RPMI8226 (cell line): ENCODE measurements at places on chromosomes 5 and 9.

GRCh38 chr5:134371834-134372340 is 518 bp downstream of the UBE2B start:
- peak; percentile 63 for DNase-seq

DNA sequence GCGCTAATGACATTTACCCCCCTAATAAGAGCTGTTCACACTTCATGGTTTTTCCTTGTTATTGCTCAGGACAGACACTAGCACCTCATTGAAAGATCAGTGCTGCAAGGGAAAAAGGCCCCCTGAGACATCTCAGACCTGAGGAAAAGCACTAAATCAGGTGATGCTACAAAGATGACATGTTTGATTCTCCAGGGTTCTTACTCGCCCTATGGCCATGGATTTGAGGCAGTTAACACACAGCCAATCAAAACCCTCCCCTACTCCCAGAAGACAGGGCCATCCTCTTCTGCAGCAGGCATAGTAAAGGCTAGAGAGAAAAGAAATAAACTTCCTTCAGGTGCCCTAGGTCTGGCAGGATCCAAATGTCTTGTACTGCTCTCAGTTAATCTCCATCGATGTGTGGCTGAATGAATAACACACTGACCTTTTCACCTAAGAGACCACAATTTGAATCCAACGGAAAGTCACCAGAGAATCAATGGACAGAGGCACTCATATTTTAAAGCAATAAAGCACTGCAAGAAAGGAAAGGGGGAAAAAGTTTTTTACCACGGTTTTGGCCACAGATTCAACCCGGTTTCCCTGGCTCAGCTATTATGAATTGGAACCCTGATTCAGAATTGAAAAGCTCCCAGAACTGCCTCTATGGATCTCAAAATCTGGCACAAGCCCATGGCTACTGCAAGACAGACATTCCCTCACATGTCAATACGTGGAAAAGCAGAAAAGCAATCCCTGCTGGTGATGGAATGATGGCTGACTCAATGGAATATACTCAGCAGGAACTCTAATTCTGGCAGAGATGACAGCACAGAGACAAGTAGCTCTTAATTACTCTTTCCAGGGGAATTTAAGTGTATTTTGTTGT is 329.5 kb downstream of the BNC2 start:
- DNase-seq = no peak

DNA sequence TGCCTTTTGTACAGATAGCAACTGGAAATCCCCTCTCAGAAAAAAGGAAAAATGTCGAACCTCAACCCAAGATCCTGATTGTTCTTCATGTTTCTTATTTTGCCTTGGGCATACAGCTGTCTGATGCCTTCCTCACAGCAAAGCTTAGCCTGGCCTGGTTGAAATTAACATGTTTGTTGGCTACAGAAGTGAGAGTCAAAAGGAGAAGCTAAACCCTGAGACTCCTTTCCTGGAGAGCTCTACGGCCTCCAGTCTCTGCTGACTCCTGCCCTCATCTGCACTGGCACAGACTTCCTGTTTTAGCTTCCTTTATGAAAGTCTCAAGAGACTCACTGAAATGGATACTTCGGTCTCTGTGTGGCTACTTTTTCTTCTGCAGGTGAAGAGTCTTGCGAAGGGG is 186.7 kb downstream of the PARP8 start:
- DNase-seq = peak; percentile 84

GRCh38 chr5:82336226-82336958 is 58.2 kb upstream of the RPS23 start:
- DNase-seq = no peak

- DNase-seq = no peak
Measured at GRCh38 chr5:76187386-76187785, 104.2 kb downstream of the SV2C start.

DNA sequence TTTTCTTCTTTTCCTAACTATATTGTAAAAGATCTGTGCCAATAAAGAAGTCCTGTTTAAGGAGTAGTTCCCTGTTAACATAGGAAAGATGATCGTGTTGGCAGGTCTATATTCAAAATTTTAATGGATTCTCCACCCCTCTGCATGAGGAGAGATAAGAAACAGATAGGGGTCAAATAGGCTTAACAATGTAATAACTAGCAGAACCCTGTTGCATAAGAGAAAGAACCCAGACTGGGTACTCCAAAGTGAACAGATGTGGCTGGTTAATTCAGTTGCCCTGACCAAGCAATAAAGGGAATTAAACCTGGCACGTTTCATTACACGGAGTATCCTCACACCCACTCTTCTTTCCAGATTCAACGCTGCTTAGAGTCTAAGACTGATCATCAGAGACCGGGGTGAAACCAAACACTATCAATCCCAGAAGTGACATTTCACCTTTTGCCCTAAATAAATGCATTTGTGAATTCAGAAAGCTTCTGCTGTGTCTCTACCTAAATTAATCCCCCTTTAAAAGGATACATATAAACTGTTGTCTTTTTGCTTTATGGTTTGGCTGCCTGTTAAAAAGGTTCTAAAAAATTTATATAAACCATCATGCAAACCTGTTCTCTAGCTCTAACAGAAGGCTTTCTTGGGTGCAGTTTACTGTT is 1276.9 kb upstream of the WWC1 start:
- no peak for DNase-seq

- no peak for DNase-seq
Measured at GRCh38 chr9:123073991-123074422, 40.5 kb downstream of the GPR21 start.

DNA sequence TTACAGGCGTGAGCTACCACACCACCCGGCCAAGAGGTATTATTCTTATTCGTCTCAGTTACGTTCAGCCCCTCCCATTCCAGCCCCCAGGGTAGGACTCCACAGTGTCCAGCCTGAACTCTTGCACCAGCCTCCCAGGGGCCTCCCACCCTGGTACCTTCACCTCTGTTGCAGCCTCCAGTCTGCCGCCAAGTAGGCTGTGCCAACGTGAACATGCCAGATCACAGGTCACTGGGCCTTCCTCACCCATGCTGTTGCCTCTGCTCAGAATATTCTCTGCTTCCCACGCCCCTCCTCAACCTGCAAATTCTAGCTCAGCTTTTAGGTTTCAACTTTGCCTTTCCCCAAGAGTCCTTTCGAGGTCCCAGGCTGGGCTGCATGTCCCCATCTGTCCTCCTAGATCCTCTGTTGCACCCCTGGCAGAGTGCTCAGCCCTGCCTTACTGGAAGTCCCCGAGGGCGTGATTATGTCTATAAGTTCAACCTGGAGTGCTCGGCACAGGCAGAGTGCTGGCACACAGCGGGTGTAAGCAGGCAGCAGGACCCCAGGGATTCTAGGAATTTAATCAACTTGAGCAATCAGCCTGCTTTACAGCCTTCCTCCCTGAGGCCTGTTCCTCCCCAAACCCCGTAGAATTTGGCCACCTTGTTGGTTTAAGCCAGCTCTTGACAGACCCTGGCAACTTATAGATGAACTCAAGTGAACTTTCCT is 13.1 kb upstream of the STXBP1 start:
- DNase-seq = no peak

- no peak for DNase-seq
Measured at GRCh38 chr5:109030360-109031143, 282.9 kb downstream of the FER start.

DNA sequence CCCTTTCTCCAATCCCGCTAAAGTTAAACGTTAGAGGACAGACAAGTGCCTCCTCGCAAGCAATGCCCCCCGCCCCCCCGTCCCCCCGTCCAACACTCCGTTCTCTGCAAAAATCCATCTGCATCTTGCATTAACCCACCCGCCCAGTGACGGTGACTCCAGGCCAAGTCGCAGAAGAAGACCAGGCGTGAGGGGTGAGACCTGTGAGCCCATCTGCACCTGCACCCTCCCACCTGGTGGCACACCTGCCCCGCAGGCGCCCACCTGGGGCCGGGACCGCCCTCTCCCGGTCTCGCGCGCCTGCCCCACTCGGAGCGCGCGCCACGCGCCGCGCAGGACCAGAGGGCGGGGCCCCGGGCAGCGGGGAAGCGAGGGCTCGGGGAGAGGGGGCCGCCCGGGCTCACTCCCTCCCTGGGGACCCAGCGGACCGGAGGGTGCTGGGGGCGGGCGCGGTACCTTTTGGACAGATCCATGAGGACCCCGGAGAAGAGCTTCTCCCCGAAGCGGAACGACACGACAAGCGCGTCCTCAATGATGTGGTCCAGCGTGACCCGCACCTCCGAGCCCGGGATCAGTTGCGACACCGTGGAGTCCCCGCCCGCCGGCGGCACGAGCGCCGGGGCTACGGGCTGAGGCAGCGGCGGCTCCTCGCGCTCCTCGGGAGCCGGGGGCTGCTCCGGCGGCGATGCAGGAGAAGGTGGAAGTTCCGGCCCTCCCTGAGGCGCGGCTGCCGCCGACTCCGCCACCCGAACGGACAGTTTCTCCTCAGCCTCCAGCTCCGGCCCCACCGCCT is 705 bp downstream of the PWWP2A start:
- peak; percentile 61 for DNase-seq

DNA sequence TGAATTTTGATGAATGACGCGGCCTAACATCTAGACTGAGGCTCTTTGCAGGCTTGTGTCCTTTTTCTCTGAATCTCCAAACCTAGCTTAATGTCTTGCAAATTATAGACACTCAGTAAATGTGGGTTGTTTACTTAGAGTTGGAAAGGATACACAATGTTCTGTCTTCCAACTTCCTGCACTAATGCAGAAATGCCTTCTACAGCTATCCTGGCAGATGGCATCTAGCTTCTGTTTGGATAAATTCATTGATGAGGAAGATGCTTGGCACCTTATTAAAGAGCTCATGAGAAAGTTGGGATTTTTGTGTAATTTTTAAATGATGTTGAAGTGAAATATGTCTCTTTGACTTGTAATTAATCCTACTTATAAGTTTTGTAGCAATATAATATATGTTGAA is 1822.2 kb downstream of the MAT2B start:
- no peak for DNase-seq

GRCh38 chr5:1443171-1443570 is 2.1 kb downstream of the SLC6A3 start:
- DNase-seq = no peak

DNA sequence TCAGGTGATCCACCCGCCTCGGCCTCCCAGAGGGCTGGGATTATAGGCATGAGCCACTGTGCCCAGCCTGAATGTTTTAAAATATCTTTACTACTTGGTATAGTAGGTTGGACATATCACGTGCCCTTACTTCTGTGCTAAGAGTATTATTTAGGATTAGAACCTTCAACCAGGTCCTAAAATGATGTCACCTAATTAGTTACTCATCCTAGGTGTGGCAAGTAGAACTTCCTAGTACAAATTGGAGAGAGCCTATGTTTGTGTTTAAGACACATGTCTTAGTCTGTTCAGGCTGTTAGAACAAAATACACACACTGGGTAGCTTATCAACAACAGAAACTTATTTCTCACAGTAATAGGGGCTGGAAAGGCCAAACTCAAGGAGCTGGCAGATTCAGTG is 51.5 kb downstream of the ZFAND5 start:
- no peak for DNase-seq

- DNase-seq = no peak
Measured at GRCh38 chr5:14129123-14129522, 14.0 kb upstream of the TRIO start.

- DNase-seq = no peak
Measured at GRCh38 chr9:129323376-129323998, 145.4 kb upstream of the IER5L start.

GRCh38 chr5:122705851-122706250 is 69.0 kb upstream of the SNX2 start:
- DNase-seq = no peak

DNA sequence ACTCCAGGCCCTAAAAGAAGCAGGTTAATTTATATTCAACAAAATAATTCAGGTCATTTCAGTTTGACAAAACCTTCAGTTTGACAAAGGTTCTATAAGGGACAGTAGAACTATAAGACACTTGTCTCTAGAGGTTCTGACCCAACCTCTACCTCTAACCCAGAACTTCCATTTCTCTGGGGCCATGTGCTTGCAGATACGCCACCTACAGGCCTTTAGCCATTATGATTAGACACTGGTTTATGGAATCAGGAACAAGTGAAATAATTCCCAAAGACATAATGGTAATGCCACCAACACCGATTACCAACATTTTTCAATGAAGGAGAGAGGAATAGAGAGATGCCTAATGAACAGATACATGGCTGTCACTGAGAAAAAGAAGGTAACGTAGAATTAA is 733.9 kb downstream of the PRELID2 start:
- DNase-seq = no peak

- no peak for DNase-seq
Measured at GRCh38 chr5:72596956-72597355, 89.7 kb upstream of the ZNF366 start.

- DNase-seq = no peak
Measured at GRCh38 chr5:103867857-103868598, 305.4 kb upstream of the NUDT12 start.

DNA sequence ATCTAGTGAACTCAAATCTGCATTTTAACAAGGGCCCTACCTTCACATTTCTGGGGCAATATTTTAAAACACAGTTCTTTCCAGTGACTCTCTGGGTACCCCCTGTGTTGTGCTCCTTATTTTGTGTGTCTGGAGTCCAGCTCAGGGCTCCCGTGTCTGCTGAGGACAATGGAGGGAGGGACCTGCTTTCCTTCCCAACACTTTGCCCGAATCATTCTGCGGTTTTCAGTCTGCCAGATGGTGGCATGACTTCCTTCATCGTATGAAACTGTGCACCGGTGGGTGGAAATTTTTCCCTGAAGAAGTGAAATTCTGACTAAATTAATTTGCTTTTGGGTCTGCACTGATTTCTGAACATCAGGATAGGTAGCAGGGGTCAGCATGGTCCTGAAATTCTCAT is 153.6 kb upstream of the CD180 start:
- DNase-seq = peak; percentile 47

GRCh38 chr5:135632798-135633197 is 54.0 kb upstream of the CXCL14 start:
- no peak for DNase-seq

DNA sequence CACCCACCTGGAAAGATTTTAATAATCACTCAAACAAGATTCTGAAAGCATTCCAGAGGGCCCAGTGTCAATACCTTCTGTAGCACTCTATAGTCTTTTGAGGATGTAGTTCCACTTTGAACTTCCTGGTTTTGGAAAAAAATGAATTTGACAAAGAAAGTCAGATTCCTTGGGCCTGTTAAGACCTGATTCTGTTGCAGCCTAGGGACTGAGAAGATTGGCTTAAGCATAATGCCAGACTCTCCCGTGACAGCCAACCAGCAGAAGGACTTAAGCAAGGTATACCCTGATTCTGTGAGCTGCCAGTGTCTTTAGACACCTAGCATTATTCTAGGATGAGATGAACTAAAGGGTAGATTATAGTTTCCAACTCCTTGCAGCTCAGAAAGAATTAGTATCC is 6.8 kb downstream of the SPINK5 start:
- DNase-seq = no peak

DNA sequence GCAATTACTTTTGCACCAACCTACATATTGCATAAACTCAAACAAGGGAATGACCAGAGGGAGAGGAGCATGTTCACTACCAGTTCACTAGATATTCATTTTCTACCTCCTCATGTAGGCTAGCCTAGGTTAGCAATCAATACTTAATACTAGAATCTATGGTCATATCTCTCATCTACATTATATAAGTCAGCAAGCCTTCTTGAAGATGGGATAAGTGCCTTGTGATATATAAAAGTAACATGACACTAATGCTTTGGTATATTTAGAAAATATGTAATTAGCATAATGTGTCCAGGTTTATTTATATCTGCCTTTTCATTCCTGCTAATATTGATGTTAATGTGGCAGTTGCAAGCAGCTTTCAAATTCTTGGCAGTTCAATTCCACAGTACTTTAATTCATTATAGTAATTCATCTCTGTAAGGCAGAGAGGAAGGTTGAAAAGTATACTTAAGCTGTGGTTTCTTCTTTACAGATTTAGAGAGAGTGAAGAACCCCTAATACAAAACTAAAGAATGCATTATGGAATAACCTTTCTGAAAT is 1613.2 kb upstream of the ACO1 start:
- no peak for DNase-seq

- DNase-seq = no peak
Measured at GRCh38 chr9:87427851-87428506, 69.7 kb upstream of the DAPK1 start.
